Stimulated activated CD8-positive, alpha-beta memory T cell treated with anti-CD3 and anti-CD28 coated beads, Interleukin-15, amount 100 ng/mL, for 48 hours (primary cell): ENCODE measurements at places on chromosomes 2 and 18.

DNA sequence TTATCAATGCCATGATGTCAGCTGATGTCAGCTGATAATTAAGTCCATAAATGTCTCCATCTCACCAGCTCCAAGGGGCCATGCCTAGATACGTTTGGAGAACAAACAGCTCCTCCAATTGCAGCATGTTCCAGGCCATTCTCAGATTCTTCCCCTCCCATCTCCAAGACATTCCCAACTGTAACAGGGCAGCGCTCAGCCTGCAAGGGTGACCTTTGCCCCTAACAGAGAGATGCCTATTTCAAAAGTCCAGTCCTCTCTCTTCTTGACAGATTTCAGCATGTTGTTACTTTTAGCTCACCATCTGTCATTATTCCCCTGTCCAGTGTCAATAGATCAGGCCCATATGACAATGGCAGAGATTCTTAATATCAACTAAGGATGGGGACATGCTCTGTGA, 9.9 kb downstream of the PSD4 start:
- no peak for DNase-seq

- no peak for DNase-seq
Measured at GRCh38 chr2:128157644-128158043, 66.6 kb downstream of the UGGT1 start.

- no peak for DNase-seq
Measured at GRCh38 chr18:10878703-10879102, 270.7 kb downstream of the PIEZO2 start.

GRCh38 chr2:82395531-82395930, 2063.5 kb downstream of the SUCLG1 start:
- DNase-seq: no peak

GRCh38 chr2:129698593-129698992, 280.9 kb upstream of the RAB6C start:
- DNase-seq: no peak

DNA sequence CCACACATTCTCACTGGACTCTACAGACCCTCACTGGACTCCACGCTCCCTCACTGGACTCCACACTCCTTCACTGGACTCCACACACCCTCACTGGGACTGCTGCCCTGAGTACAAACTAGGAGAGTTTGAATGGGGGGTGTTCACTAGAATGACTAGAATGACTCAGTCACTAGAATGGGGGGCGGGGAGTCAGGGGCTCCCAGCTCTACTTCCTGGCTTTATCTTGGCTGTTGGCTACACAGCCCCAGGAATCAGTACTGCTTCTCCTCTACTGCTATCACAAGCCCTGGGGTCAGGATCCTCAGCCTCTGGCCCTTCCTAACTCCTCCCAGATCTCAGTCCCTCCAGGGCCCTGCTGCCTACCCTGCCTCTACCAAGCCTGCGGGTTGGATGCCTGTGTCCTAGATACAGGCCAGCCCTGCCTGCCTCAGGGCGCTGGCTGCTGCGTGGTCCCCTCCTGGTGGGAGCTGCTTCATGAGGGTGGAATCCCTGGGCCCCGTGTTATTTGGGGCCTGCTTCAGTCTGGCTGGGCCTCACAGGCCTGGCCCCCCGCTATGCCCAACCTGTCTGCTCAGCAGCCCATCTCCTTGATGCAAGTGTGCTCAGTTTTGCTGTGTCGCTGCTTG, 7.8 kb downstream of the PTMA start:
- DNase-seq: no peak

GRCh38 chr18:55400590-55401541, 187.1 kb downstream of the TCF4 start:
- no peak for DNase-seq

DNA sequence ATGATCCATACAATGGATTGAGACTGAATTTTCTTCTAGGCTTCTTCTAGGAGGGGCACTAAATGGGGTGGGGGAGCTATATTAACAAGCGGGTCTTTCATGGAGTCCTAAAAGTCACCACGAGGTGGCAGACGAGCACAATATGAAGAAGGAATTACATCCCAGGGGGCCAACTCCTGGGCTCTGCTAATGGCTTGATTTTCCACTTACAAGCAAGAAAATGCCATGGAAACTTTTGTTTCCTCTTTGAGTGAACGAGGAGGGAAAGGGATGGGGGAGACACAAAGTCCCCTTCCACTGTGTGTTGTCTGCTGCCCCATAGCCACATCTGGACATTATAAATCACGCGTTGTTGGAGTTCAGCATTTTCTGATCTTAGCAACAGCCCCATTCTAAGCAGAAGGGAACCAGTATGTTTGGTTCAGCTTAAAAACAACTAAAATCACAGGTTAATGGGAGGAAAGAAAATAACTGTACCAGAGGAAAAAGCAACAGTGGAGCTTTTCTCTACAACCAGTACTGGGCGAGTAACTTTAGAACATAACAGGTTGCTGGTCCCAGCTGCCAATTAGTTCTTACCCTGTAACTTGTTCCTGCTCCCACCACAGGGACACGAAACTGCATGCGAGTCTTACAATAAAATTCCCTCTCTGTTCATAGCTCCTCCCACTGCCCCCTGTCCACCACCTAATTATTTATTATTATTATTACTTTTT, 285.0 kb upstream of the PARD3B start:
- no peak for DNase-seq

DNA sequence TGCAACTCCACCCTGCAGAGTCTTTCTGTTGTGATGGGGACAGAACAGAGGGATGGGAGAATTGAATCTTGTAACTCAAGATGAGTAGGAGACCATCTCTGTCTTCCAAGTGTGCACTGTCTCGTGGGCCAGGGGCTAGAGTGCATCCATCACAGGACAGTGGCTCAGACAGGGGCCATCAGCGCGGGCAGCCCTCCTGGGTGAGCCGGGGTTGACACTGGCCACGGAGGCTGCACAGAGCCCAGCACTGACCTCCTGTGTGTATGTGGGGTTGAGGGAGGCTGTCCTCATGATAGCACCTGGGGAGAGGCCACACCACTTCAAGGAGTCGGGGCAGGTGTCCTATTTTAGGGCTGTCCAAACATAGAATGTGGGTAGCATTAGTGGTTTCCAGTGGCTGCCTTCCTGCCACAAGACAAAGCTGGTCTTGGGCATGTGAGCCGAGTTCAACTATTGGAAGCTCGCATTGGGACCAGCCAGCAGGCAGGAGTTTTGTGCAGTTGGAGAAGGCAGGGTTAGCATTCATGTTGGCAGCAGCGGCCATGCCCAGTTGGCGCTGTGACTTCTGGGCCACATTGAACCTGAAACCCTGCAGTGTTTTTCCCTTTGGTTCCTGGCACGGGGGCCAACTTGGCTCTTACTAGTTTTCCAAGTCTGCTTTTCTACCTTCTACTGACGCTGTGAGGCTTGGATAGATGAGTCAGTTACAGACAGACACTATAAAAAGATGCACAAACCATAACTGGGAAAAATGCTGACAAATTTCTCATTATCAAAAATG, 45.3 kb downstream of the ACOXL start:
- no peak for DNase-seq

DNA sequence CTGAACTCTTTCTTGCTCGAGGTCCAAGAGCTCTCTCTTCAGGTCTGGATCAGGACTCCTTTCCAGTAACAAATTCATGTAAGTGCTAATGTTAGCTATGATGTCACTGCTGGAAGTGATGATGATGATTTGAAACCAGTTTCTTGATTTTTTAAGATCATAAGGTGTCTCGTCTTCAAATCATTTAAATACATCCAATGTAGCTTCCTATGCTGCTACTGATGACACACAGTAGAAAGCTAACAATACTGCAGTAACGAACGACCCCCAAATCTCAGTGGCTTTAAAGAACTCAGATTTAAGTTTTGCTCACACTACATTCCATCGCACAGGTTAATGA, 13.0 kb upstream of the LTBP1 start:
- no peak for DNase-seq

DNA sequence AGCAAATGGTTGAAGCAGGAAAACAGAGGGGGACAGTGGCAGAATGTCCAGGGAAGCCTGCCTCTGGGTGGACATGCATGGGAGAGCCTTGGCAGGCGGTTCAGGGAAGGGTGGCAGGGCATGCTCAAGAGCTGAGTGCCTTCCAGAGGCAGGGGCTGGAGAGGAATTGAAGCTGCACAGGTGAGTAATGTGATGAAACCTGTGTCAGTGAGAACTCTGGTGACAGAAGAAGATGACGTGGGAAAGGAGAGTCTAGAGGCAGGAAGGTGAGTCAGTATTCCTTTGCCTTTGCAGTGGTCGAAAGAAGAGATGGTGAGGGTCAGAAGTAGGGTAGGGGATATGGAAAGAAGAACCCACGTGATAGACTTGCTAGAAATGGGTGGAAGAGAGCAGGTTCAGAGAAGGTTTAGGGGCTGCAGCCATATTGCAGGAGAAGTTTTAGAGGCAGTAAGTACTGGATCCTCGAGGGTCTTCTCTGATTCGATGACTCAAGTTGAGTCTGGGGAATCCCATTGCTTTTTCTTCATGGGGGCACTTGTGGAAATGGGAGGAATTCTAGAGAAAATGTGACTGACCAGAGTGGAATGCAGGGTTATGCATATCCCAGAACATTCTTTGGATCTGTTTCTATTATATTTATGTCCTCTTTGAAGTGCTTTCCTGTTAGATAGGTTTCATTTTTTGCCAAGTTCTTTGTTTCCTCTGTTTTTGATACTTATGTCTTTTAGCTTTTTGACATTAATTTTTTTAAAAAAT, 37.4 kb downstream of the TMEM87B start:
- no peak for DNase-seq
